Pons (tissue), 1 donor: ENCODE measurements at places on chromosomes 13 and 19.

DNA sequence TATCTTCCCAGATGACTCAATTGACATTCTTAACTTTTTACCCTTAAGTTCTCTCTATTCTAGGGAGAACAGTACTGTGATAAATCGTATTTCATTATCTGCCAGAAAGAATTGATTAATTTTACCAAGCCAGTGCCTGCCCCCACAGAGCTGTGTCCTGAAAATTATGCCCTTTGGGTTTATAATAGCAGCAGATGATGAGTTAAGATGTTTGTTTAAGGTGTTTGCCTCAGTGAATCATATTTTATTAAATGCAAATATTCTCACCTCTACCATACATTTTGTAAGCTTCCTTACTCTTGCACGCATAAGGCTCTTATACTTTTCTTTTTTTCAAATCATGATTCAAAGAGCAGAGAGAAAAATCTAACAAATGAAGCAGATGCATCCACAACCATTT, 318.6 kb downstream of the DCT start:
- no peak for DNase-seq

GRCh38 chr13:109795011-109795410, 8.6 kb upstream of the IRS2 start:
- DNase-seq: no peak

- DNase-seq: no peak
These were observed 201.5 kb upstream of the GPR12 start for GRCh38 chr13:26961890-26962615.

GRCh38 chr13:110981379-110981778, 66.5 kb upstream of the ANKRD10 start:
- DNase-seq: no peak

- no peak for DNase-seq
These were observed 181.4 kb upstream of the TUBA3C start for GRCh38 chr13:19362946-19363510.

- DNase-seq: peak; percentile 11
These were observed 106.8 kb downstream of the LACC1 start for GRCh38 chr13:43986421-43986981.

- DNase-seq: peak; percentile 77
These were observed 1.7 kb downstream of the ITM2B start for GRCh38 chr13:48234566-48235340.
